ENCODE measurements at places on chromosomes 1 and 21.

DNA sequence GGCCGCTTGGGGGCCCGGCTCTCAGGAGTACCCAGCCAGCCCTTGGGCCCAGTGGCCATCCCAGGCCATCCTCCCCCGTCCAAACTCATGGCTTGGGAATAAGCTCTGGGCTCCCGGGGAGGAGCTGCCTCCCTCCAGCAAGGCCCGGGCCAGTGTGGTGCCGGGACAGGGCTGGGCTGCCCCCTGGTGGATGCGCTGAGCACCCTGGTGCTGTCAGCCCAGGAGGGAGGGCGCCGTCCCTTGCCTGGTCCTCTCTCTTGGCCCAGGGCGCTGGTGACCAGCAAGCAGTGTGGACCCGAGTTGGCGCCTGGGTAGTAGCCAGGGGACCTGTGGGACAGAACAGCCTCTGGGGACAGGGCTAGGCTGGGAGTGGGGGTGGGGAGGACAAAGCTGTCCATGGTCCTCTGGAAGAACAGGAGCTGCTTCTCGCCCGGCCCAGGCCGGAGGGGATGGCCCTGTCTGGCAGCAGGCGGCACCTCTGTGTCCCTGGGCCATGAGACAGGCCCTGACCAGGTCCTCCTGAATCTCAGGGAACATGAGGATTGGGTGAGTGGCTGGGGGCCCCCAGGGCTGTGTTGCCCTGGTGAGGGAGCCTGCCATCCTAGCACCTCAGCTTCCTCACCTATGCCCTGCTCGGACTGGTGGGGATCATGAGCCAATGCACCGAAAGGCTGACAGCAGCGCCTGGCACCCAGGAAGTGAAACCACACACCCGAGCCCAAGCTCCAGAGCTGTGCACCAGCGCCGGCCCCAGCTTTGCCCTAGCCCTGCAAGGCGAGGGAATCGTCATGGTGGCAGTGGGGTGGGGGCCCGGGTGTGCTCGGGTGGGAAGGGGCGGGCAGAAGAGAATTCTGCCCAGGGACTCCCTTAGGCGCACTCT lies 9.4 kb downstream of the MORN1 start:
- peak; percentile 46 for DNase-seq

DNA sequence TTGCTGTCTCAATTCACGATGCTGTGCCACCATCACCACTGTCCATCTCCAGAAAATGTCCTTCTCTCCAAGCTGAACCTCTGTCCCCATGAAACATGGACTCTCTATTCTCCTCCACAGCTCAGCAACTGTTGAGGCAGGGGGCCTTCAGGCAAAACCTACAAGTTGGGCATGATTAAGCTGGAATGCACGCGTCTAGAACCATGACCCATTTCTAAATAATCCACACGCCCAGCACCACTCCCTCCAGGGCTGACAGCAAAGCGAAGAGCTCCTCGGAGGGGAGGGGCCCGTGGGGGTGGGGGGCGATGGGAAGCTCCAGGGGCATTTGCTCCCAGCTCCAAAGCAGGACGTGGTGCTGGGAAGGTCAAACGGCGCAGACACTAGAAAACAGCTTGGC lies 3.3 kb upstream of the HES5 start:
- no peak for DNase-seq

DNA sequence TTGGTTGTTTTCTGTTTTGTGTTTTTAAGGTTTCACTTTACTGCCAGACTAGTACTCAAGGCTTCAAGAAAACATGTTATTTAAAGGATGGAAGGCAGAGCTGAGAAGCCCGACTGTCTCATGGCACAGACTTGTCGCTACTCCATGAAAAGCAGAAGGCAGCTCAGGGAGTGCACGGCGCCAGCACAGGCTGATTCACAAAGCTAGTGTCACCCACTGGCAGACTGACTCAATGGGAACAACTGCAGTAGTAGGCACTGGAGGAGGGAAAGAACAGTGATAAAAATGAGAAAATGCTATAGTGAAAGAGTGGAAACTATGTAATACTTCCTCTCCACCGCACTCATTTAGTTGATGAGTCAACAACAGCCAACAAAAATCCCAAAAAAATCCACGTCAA lies 14.7 kb downstream of the HSF2BP start:
- DNase-seq = no peak

- no peak for DNase-seq
Measured at GRCh38 chr1:48740621-48741020, 36.1 kb downstream of the BEND5 start.

DNA sequence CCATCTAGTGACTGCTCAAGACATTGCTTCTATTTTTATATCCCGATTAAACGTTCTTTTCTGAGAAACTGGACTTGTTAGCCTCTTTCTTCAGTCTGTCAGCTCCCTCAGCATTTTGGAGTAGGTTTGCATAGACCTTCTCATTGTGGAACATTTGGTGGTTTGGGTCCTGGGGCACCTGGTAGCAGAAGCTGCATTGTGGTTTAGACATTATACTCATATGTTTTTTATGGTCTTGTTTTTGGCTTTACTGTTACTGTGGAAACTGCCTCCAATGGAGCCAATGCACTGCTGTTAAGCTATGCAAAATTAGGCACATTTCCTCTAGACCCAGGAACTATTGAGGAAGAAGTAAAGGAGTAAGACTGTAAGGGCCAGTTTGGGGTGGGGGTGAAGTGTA lies 36.7 kb upstream of the LRRC8B start:
- no peak for DNase-seq

DNA sequence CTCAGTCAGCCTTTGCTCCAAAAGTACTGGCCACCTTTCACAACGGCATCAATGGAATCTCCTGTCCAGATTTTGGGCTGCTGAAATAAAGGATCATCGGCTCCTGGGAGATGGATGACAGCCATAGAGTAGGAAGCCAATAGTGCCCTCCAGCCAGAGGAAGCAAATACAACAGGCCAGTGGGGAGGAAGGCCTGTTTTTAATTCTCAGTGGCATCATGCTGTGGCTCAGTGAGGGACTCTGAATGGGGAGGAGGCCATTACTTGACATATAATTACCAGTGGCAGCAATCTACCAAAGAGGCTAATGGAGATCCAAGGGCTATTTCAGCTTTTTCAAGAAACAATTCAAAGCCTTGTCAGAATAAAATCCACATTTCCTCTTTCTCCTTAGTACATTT lies 26.7 kb downstream of the COLGALT2 start:
- DNase-seq = no peak

DNA sequence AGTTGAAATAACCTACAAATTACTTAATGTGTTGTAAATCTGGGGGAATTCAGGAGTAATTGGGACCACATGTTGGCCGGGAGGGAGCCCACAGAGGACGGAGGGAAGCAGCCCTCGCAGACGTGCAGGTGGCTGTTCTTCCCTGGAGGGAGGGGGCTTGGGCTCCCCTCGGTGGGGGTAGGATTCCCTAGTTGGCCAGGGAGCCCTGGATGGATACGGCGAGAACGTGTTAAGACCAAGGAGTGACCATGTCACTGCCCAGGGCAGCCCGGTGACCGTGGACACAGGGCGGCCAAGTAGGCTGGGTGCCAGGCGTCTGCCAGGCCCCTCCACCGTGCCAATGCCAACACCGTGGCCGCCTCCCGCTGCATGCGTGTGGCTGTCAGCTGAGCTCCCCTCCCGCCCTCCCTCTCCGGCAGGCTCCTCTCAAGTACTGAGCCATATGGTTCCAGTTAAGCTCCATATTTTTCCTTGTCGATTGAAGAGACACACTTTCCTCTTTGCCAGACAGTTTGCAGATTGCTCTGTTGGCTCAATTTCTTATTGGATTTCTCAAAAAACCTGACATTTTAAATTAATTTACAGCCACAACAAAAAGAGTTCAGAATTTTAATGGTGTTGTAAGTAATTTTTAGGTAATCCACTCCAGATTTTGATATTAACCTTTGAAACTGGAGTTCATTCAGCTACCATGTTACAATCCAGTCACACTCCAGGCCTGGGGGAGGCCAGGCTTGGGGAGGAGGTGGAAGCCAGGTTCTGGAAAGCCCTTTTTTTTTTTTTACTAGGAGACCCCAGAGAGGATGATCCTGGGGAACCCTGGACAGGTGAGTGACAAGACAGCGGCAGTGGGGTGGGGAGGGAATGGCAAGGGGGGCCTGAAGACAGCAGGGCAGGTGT lies 71.2 kb downstream of the CASZ1 start:
- no peak for DNase-seq

DNA sequence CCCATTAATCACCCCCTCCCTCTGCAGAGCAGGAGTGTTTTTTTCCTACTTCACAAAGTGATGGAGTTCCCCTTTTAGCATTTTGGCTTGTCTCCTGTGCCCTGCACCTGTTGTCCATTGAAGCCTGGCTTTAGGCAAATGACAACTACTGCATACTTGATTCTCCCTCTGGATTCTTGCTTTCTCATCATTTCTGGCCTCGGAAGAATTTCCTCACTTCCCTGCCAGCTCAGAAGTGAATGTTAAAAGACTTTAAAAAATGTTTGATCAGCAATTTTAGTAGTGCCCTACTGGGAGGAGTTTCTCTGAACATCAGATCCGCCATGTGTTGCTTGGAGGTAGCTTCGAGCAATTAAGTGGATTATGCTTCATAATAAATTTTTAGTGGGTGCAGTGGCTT lies 28.1 kb downstream of the RCOR3 start:
- DNase-seq = no peak

GRCh38 chr1:51592711-51593110 lies 24.2 kb upstream of the OSBPL9 start:
- DNase-seq = no peak

DNA sequence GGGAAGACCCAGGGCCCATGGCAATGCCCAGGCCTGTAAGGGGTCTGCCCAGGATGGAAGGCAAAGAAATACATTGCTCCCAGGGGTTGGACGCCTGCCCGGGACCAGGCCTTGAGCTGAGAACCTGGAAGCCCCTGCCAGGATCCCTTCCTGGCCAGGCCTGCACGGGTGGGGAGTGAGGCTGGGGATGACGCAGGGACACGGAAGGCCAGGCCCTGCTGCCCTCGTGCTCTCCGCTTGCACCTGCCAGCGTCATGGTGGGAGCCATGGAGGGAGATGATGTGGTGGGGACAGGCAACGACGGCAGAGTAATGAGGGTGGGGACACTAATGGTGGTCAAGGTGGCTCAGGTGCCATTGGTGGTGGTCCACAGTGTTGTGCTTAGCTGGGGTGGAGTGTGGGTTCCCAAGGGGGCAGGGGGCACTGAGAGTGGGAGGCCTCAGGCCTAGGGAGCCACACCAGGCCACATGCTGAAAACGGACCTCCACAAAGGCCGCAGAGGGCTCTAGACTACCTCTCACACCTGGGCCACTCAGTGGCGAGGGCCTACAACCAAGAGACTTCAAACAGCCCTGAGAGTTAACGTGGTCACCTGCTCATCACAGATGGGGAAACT lies 4.3 kb downstream of the HES3 start:
- DNase-seq = no peak

DNA sequence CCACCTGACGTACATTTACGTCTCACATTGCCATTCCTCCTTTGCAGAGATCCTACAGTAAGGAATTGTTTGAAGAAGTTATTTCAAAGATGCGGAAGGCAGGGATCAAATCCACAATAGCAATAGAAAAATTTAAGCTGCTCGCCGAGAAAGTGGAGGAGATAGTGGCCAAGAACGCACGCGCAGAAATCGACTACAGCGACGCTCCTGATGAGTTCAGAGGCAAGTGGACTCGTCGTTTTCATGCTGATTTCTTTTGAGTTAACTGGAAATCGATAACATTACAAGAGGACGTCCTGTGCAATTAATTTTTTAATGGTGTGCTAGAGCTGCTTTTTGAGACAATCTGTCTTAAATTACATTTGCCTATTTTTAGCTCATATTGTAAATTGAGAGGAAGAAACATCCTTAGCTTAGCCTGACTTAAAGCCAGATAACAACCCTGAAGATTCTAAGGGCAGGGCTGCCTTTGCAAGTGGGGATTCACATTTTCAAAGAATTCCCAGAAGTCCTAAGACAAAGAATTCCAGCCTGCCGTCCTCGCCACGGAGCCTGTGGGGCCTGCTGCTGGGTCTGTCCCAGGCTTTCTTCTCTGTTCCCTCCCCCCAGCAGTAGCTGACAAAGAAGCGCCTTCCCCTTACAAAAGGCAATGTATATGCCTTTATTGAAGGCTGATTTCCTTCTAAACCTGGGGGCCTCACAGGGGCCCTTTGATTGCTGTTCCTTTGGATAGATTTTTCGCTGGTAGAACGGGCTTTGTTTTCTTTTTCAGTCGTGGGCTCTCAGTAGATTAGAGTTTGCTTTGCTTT lies 31.6 kb upstream of the KIF1B start:
- no peak for DNase-seq

GRCh38 chr1:19945914-19946313 lies 22.5 kb upstream of the PLA2G2E start:
- DNase-seq = no peak

DNA sequence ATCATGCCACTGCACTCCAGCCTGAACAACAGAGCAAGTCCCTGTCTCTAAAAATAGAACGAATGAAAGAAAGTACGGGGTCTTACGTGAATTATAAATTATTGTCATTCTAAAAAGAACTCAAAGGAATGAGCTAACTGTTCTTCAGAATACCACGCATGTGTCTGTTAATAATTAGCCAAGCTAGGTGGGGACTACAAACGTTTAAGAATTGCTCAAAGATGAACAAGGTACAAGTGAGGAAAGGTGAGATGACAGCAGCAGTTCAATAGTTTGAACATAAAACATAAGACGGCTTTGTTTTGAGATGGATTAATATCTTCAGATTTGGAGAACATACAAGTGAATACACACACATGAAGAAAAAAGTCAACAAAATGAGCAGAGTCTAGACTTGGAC lies 79.6 kb downstream of the UBR4 start:
- no peak for DNase-seq

DNA sequence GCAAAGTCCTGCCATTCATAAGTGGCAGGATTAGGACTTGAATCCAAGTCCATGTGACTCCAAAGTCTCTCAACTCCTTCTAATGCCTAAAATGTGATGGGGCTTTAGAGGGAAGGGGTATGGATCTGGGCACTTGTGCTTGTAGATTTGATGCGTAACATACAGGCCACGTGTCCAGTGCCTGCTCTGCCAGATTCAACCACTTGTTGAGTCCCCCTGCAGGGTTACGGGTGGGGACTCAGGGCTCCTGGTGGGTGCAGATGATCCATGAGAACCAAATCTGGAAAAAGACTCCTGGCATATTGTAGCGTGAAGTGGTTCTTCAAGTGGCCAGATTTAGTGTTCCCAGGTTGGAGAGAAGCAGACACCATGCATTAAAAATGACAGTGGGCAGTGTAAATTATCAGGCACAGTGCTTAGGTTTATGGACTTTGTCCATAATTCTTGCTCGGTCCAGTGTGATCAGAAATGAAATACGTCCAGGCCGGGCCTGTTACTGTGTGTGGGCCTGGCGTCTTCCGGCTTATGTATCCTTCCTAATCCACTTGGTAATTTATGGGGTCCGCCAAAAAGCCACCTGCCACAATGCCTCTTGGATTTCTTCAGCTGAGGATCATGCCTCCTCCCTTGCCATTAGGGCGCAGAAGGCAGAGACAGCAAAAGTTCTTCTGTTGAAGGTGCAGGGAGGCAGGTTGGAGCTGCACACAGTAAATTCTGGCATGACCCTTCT lies 51.2 kb upstream of the LRP8 start:
- DNase-seq = no peak

DNA sequence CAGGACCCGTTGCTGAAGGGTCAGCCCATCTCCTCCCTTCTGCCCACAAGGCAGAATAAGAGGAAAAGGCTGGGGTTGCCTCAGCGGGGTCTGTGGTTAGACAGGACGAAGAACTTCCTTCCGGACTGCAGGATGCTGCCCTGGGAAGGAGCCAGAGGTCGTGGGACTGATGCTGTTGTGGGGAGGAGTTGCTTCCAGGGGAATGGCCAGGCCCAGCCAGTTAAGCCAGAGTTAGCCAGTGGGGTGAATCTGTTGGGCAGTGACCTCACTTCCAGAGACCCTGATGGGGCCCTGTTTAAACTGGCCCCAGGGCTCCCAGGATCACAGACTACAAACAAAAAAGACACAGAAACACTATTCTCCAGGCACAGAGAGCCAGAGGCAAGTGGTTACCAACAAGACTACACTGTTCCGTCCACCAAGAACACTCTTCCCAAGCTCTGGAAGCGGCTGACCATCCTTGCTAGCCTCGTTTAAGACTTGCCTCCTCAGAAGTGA lies 13.0 kb downstream of the FAM229A start:
- no peak for DNase-seq

All from stimulated activated CD8-positive, alpha-beta memory T cell treated with anti-CD3 and anti-CD28 coated beads, Interleukin-4, amount 100 ng/mL, for 1 hour (primary cell).